ENCODE measurements at places on chromosomes 4 and X. TPM values are rescaled to one million over a fixed set of nuclear protein-coding genes. Genes with fewer than 3 reads are reported as not detected.
A peak's percentile ranks its signal among the peaks of the same experiment; 100 is the strongest.

DNA sequence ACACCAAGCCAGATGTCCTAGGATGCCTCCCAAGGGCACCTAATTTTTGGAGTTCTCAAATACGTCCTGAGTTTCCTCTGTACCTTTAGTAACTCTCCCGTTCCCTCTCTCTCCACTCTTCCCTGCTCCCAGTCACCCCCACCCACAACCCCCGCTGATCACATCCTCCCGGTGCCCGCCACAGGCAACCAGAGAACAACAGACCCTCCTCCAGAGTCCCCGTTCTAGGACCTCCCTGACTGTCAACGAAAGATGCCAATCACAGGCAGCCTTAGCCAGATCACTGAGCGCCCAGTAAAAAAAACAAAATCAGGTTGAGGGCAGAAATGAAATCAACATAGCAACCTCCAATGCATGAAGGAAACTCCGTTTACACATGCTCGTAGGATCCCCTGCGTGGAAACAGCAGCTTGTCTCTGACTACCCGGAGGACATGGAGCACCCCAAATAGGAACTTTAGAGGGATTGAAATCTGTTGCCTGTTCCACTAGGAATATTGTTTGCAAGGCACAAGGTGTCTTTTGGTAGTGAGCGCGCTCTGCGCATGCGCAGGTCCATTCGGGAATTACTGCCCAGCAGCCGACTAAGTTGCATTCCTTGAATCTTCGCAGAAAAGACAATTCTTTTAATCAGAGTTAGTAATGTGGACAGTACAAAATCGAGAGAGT is at the start of gene GABRB1:
Gene GABRB1 (plus strand): TSS at position 557 of the 668 bp plus-strand sequence.
- H3K4me1 ChIP-seq = no peaks in the 10 kb centered on the region
- no peaks in the 10 kb centered on the region for H3K36me3 ChIP-seq
- no peak within 1 kb of the TSS for H3K27ac ChIP-seq
- H3K4me3 ChIP-seq = peak within 1 kb of the TSS; percentile 19

DNA sequence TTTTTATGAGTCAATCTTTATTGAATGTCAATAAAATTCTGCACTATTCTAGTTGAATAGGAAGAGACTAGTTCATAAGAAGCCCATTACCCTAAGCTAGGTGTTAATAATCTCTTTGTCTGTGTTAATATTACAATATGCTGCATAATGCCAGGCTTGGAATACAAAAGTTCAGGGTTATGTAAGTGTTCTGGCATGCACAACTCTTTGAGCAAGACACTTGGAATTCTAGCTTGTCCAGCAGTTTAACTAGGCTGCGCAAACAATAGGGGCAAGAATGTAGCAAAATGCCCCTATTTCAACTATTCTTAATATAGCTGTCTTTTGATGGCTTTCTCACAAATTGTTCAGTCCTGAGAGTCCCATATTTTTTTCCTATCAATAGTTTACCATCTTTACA is 31.3 kb upstream of the ETNPPL start:
- H3K36me3 ChIP-seq = no peaks in the 10 kb centered on the region
- no peak overlapping the region for H3K4me3 ChIP-seq
- H3K27me3 ChIP-seq = no peaks in the 10 kb centered on the region
- DNase-seq = no peak

GRCh38 chr4:90476019-90476418 is 348.8 kb downstream of the CCSER1 start:
- H3K36me3 ChIP-seq = no peaks in the 10 kb centered on the region
- no peaks in the 10 kb centered on the region for H3K27me3 ChIP-seq
- no peak overlapping the region for H3K27ac ChIP-seq
- no peaks in the 10 kb centered on the region for H3K4me1 ChIP-seq

- H3K4me1 ChIP-seq = peaks cover 14% of the 10 kb centered on the region
- H3K27ac ChIP-seq = no peak overlapping the region
- DNase-seq = no peak
These were observed 3.9 kb upstream of the GLRB start for GRCh38 chr4:157072002-157072401.

GRCh38 chrX:39975101-39975925 is 122.4 kb downstream of the BCOR start:
- no peaks in the 10 kb centered on the region for H3K4me1 ChIP-seq
- H3K27me3 ChIP-seq = no peaks in the 10 kb centered on the region
- H3K27ac ChIP-seq = no peak overlapping the region
- no peak for DNase-seq

DNA sequence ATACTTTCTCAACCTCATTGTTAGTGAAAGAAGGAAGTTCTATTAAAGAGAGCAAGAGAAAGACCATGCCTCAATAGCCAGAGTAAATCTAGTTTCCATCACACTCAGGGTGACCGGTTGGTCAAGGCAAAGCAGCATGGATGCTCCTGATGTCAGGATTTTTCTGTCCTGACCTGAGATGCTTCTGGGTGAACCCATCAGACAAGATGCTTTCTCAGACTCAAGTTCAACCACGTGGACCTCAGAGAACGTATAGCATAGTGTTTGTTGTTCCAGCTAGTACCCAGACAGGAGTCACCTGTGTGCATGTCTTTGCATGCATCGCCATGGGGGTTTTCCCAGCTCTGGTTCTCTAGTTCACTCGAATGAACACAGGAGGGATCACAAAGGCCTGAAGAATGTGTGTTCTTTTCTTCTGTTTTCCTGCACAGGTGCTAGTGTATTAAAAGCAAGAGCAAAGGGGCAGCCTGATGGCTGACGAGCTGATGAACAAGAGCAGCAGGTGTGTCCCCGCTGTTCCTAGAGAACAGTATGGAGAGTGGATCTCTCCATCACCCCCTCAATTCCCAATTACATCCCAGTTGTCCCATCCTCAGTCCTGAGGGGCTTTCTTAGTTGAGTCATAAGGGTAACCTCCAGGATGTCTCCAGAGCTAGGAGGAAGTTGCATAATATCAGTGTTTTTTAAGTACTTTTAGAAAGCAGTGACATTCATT is 110.5 kb upstream of the ENPP6 start:
- H3K27me3 ChIP-seq = no peaks in the 10 kb centered on the region
- H3K4me1 ChIP-seq = peaks cover 17% of the 10 kb centered on the region
- no peaks in the 10 kb centered on the region for H3K36me3 ChIP-seq
- peak; percentile 4 for DNase-seq
- no peak overlapping the region for H3K4me3 ChIP-seq

DNA sequence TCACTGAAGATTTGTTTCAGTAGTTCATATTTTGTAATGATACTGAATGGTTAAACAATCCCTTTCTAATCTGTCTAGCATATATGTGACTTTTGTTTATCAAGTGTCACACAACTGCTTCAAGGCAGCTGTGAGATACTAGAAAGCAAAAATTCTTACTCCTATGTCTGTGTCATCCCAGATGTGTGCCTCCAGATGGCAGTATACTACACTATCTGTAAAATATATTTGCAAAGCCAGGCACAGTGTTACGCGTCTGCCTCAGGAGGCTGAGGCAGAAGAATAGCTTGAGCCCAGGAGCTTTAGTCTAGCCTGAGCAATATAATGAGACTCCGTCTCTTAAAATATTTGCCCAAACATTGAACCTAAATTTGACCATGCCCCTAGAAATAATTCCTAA is 4.0 kb downstream of the NUDT10 start:
- no peak overlapping the region for H3K27ac ChIP-seq
- peaks cover 6% of the 10 kb centered on the region for H3K27me3 ChIP-seq
- no peak for DNase-seq
- no peaks in the 10 kb centered on the region for H3K36me3 ChIP-seq
- no peak overlapping the region for H3K4me3 ChIP-seq

F9 gene
- total RNA-seq = not detected

DNA sequence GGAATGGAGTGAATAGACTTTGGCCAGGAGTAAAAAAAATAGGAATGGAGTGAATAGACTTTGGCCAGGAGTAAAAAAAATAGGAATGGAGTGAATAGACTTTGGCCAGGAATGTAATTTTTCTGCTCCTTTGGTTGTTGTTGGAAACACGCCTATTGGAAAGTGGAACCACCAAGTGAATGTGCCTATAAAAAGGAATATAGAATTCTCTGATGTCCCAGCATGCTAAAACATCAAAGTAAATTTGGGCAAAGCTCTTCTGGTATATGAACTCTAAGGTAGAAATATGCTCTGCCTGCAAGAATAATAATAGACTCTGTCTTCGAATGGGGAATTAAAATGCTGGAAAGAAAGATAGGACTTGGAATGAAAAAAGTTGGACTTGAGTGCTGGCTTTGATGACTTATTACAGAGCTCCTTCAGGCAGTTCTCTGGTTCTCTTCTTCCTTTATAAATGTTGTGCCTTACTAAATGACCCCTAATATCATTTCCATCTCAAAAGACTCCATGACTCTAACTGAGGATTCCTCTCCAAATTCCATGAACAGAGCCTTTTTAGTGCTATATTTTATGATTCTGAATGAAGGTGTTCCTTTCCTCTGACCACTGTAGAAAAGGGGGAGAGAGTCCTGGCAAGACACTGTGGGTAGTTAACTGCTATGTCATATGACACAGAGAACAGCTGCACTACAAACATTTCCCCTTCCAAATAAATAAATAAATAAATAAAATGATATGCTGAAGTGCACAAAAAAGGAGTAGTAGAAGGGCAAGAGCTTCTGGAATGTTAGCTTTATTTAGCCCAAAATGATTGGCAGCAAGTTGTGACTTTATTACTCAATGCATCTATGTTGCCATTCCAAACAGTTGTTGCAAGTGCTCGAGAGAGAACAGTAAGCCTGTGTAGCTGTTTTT is 13.5 kb upstream of the GBA3 start:
- H3K36me3 ChIP-seq = no peaks in the 10 kb centered on the region
- DNase-seq = no peak
- no peak overlapping the region for H3K27ac ChIP-seq

GRPR gene
- not detected for total RNA-seq

DNA sequence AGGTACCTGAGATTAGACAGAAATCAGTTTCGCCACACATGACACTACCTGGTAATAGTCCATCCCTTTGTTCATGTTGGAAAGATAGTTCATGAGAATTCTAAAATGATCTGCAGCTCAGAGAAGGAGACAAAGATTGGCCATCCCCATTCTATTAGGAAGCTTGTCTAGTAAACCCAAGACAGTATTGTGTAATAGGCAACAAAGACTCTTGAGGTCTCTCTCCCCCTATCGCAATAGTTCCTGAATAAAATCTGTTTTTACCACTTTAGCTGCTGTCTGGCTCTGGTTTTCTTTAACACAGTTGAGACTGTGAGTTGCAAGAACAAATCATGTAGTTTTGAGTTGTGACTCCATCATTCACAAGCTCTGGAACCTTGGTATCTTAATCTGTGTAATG is 14.8 kb upstream of the BBS7 start:
- no peak overlapping the region for H3K27ac ChIP-seq
- no peaks in the 10 kb centered on the region for H3K4me1 ChIP-seq
- H3K36me3 ChIP-seq = no peaks in the 10 kb centered on the region
- H3K4me3 ChIP-seq = no peak overlapping the region
- DNase-seq = no peak
- H3K27me3 ChIP-seq = no peaks in the 10 kb centered on the region

- H3K27ac ChIP-seq = no peak overlapping the region
- no peaks in the 10 kb centered on the region for H3K4me1 ChIP-seq
- no peak overlapping the region for H3K4me3 ChIP-seq
These were observed 40.4 kb downstream of the BCOR start for GRCh38 chrX:40057405-40057804.

METTL14 gene
- total RNA-seq = 42.0 TPM

CSAG3 gene
- not detected for total RNA-seq

- no peak overlapping the region for H3K4me3 ChIP-seq
- no peak overlapping the region for H3K27ac ChIP-seq
- no peaks in the 10 kb centered on the region for H3K4me1 ChIP-seq
These were observed 257.4 kb downstream of the CFAP299 start for GRCh38 chr4:80592950-80593349.

DNA sequence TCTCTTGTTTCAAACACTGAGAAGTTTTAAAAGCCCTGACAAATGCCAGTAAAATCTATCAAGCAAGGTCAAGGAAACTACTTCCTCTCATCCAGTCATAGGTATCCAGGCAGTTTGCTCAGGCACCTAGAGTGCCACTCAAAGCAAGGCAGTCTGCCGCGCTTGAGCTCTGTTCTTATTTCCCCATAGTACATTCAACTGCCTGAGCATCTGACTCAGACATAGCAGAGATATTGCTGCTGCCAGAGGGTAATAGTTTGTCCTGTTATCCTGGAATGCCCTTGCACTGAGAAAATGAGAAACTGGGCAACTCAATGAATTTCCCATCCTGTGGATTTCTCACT is 16.1 kb upstream of the ATP8A1 start:
- H3K27me3 ChIP-seq = peaks cover 15% of the 10 kb centered on the region
- H3K36me3 ChIP-seq = no peaks in the 10 kb centered on the region
- DNase-seq = no peak
- H3K4me1 ChIP-seq = no peaks in the 10 kb centered on the region

ZMYM3 gene
- 5.7 TPM for total RNA-seq

GRCh38 chrX:150696331-150696730 is 3.1 kb downstream of the MTMR1 start:
- no peaks in the 10 kb centered on the region for H3K27me3 ChIP-seq
- H3K27ac ChIP-seq = peak overlapping the region; percentile 95
- no peak overlapping the region for H3K4me3 ChIP-seq
- H3K4me1 ChIP-seq = no peaks in the 10 kb centered on the region
- DNase-seq = no peak

WDR17 gene
- 2.4 TPM for total RNA-seq

DNA sequence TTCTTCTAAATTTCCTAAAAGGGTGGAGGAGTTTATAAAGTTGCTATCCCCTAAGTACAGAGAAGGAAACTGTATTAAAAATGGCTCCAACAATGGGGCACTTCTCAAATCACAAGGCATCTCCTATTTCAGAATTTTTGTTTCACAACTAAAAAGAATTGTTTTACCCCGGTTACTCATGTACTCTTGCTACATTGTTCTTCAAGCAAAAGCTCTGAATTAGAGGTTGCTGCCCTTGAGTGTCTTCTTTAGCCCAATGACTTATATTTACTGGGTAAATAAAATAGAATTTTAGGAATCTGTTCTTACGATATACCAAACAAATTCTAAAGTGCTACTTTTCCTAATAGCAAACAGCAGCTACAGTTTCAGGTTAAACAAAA is 67.5 kb downstream of the PPEF2 start:
- no peaks in the 10 kb centered on the region for H3K27me3 ChIP-seq
- no peak overlapping the region for H3K27ac ChIP-seq
- no peak for DNase-seq
- no peaks in the 10 kb centered on the region for H3K4me1 ChIP-seq

DNA sequence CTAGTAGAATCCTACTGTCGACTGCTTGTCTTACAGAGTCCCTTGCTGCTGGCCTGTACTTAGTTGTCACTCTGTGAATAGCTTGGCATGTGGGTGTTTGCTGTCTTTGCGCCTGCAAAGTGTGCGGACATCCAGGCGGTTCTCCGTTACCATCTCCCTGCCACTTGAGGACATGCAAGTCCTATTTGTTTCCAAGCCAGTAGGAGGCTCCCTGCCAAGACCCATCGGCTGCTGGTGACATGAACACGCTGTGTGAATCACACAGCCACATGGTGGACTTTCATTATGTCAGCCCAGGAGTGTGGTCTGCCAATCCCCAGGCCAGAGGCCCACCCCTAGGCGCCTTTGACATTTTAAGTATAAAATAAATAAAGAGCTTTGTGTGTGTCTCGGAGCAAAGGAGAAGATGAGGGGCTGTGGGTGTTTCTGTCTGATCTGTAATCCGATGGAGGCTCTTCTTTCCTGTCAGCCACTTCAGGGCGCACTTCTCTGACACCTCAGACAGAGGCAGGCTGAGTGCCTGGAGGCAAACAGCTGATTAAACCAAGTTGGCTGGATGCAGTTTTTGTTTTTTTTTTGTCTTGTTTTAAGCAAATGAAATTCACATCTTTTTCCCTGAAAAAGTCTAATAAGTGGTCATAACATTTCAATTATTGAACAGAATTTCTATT is 51.5 kb downstream of the ALPK1 start:
- DNase-seq = no peak
- H3K4me3 ChIP-seq = no peak overlapping the region
- no peaks in the 10 kb centered on the region for H3K36me3 ChIP-seq
- H3K4me1 ChIP-seq = no peaks in the 10 kb centered on the region

MGAT4D gene
- total RNA-seq = not detected

CXCL11 gene
- total RNA-seq = 0.26 TPM

All from esophagus squamous epithelium (tissue), 5 donors.